NCI-H446 (cell line): ENCODE measurements at places on chromosomes 2 and 18.

GRCh38 chr2:3267869-3268704 is 109.5 kb downstream of the EIPR1 start:
- no peak for DNase-seq

GRCh38 chr2:64863097-64863820 is 125.9 kb upstream of the SLC1A4 start:
- no peak for DNase-seq

GRCh38 chr2:203022751-203023150 is 8.1 kb downstream of the NBEAL1 start:
- no peak for DNase-seq

DNA sequence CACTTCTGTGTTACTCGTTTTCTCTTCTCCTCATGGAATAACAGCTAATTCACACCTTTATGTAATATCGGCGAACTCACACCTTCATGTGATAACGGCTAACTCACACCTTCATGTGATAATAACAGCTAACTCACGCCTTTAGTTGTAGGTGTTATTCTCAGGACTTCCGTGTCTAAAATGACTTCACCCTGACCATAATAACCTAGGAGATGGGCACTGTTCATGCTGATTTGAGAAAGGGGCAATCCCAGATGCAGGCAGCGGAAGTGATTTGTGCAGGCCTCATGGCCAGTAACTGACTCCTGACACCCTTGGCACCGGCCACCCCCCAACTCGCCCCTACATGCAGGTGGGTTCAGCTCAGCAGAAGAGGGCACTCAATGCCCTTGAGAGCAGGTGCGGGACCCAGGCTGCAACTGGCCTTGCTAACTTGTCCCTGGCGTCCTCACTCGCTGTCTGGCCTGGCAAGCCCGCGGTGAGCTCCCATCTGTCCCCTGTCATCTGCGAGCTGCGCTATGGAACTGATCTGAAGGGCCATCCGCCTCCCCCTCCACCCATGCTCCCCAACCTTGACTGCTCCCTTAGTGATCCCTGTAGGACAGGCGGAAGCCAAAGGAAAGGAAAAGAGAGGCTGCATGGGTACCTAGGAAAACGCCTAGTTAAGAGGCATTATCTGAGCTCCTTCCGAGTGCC is 42.6 kb upstream of the MTCL1 start:
- DNase-seq: no peak

DNA sequence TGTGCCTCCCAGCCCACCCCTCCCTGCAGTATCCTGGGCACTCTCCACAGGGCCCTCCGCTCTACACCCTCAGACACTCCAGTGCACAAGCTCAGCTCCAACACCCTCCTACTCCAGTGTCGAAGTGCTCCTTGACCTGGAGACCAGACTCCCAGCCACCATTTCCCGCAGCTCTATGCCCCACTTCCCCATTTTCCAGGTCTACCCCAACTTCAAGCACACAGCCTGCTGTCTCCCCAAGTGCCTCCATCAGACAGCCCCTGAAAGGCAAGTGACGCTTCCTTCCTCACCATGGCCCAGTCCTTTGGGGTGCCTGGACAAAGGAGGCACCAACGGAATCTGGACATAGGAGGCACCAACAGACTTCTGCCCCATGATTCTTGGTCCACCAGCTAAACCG is 7.2 kb downstream of the PASK start:
- DNase-seq: no peak

DNA sequence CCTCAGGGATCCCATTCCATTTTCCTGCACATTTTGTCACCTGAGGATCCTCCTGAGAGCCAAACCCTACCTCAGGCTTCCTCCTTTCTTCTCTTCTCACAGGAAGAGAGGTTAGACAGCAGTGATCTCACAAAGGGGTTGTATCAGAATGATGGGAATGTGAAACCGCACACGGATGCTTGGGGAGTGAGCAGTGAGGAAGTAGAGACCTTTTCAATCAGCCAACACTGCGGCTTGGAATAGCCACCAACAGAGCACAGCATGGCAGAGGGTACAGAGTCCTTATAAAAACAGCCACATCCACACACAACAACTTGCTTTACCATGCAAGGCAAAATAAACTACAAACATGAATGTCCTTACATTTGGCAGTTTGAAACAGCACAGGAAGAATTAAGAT is 8.7 kb downstream of the TMEM182 start:
- DNase-seq: no peak

DNA sequence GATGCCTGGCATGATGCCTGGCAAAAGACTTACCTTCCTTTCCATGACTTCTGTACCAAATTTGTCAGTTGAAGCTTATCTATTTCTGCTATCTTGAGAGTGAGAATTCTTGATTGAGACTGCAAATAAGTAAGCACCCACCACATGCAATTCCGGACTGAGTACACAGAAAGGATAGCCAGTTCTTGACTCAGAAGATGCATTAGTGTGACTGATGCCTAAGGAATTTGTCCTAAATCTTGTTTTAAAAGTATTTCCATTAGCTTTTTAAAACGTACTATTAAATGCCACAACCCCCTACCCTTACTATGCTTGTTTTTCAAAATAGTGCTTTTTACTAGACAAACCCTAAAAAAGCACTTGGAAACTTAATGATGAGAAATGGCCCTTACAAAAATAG is 545 bp downstream of the MPP4 start:
- no peak for DNase-seq

- DNase-seq: no peak
These were observed 465.3 kb upstream of the NRP2 start for GRCh38 chr2:205217004-205217403.

DNA sequence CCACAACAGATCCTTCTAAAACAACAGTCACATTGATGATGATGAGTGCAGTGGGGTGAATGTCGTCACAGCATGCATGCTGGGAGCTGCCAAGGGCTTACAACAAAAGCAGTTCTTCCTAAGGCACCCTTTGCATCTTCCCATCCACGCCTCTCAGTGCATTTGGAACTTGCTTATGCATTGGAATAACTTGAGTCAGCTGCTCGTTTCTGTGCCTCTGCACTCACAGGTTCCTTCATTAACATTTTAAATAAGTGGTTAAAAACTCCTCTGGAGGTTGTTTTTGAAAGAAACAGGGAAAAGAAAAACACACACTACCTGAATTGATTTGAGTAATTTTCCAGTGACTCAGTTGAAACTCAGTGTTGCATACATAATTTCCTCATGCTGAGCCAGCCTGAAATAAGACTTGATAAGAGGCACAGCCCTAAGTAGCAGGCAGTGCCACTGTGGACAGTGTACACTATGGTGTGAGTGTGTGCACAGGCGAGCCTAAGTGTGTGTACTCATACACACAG is 46.8 kb upstream of the TRIM43B start:
- DNase-seq: no peak

DNA sequence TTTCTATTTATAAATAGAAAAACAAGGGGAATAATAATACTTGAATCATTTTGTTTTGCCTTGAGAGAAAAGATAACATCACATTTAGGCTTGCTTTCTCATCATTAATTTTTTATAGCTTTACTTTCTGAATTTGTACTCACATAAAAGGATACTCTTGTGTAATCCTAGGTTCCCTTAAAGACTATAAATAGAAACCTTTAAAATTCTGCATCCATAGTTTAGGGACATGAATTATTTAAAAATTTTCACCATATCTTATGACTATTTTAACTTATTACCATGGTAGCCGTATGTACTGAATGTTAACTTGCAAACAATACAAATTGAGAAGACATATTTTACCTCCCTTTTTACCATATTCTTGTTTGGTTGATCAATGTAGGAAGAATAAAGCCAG is 143.5 kb upstream of the CWC22 start:
- DNase-seq: no peak

DNA sequence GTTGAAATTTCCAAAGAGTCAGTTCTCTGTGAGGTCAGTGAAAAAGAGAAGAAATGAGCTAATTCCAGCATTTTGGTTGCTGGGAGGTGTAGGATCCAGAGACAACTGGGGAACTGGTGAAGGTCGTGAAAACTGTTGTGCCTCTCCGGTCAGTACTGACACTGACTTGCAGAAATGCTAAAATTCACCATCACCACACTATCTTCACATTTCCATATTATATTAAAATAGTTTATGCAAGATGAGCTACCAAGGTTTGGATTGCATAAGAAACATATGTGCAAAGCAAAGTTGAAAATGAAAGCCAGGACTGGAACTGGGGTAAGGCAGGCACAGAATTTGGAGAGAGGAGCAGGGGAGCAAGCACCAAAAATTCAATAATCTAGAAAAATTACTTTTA is 21.8 kb downstream of the RIT2 start:
- no peak for DNase-seq

- DNase-seq: no peak
These were observed 1602.7 kb upstream of the SLC39A10 start for GRCh38 chr2:194054313-194054712.

DNA sequence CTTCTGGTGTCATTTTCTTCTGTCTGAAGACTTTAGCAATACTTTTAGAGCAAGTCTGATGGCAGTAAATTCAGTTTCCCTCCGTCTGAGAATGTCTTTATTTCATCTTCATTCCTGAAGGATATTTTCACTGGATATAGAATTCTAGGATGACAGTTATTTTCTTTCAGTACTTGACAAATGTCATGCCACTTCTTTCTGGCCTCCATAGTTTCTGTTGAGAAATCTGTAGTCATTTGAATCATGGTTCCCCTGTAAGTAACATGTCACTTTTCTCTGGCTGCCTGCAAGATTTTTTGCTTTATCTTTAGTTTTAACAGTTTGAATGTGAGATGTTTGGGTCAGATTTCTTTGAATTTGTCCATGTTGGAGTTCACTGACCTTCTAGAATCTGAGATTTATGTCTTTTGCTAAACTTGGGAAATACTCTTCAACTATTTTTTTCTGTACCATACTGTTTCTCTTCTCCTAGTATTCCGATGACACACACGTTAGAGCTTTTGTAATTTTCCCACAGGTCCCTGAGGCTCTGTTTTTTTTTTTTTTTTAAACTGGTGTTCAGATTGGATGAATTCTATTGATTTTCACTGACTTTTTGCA is 30.2 kb downstream of the RMND5A start:
- DNase-seq: no peak

GRCh38 chr2:26915316-26915715 is 55.1 kb upstream of the MAPRE3 start:
- no peak for DNase-seq

DNA sequence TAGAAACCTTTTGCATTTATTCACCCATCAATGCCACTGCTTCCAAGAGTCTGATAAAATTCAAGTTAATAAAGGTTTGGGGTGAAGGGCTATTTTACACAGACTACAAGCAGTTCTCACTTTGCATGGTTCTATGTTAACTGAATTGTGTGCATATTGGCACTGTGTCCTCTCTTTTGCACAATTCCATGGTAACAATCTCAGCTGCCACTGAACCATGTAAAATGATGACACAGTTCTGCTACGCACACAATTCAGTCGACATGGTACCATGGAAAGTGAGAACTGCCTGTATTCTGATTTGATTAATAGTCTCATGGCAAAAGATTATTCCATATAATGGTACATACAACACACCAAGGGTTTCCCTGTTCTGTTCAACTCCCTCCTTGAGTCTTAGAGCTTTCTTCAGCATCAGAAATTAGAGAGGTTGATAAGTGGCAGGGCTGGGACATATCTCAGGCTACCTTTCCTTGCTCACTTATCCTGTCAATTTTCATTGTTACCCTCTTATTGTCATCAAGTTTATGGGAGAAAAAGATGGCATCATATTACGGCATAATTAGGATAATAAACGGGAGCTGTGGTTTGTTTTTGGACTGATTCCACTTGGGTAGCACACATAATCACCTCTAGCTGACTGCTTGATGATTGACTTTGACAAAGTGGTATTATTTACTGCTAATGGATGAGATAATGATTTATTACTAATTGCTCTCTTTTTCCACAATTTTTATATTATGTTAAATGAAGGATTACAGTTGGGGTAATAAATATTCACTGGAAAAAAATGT is 139.3 kb upstream of the CREB1 start:
- DNase-seq: no peak

DNA sequence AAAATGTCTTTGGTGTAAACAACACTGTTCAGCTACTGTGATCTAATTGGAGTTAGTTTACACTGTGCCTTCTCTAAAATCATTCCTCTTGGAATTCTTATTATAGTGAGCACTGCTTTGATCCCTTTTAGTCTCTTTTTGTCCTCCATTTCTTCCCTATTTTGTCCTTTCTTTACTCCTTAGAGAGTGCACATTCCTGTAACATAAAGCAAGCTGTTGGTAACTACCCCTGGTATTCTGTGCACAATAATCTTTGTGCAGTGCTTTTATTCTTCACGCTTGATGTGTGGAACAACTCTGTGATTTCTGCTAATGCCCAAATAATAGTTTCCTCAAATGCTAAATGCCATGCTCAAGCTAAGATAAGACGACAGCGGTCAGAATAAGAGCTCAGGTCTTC is 401.5 kb downstream of the DPP10 start:
- no peak for DNase-seq

DNA sequence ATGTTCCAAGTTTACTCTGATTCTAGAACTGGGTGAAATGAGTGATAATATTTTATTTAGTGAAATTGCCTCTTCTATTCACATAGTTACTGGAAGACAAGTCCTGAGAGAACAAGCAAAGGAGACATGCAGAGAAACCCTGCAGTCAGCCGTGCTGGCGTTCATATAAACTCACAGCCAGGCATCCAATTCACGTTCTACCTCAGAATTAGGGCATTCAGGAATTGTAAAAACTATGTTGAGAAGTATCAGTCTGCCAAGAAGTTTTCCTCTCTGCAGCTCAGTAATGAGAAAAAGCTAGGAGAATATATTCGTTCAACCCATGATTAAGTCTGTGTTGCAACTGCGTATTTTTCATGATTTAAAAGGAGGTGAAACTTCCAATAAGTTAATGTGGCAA is 156.2 kb upstream of the DSEL start:
- DNase-seq: no peak

- DNase-seq: no peak
These were observed 64.8 kb upstream of the CHST9 start for GRCh38 chr18:27249933-27250332.

GRCh38 chr2:24162494-24162893 is 12.4 kb upstream of the FAM228A start:
- DNase-seq: no peak

DNA sequence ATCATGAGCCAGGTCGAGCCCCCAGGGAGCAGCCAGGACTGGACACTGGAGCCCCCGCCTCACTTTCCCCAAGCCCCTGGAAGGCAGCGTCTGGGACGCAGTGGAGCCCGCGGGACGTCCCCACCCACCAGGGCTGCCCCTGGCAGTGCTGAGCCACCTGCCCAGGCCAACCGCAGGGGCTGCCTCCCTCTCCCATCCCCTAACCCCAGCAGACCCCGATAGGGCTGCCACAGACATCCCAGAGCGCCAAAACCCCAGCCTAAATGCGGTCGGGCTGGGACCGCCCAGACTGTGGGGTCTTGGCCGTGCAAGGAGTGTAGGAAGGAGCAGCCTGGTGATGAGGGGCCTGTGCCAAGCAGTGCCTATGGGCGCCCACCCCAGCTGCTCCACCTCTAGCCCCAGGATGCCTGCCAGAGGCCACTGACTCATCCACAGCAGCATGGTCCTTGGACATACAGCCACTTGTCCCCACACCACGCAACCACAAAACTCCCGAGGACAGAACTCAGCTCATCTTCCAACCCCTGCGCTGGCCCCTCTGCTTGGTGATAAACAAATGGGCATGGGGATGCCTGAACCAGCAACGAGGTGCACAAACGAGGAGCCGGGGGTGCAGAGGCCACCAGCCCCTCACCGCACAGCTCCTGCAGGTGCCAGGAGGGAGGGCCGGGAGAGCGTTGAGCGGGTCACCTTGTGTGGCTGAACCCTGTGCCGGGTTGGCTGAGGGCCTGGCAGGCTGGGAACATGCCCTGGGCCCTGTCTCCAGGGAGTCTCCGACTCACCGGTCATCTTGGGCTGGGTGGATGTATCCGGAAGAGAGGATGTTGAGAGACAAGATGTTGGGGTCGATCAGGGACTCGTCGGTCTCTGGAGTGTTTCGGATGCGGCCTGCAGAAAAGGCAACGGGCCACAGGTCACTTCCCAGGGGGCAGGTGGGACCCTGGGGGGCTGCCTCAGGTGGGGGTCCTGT is 44.9 kb downstream of the AQP12A start:
- no peak for DNase-seq
